ENCODE measurements at places on chromosomes 2 and 18. TPM values are rescaled to one million over a fixed set of nuclear protein-coding genes. Genes with fewer than 3 reads are reported as not detected.

DNA sequence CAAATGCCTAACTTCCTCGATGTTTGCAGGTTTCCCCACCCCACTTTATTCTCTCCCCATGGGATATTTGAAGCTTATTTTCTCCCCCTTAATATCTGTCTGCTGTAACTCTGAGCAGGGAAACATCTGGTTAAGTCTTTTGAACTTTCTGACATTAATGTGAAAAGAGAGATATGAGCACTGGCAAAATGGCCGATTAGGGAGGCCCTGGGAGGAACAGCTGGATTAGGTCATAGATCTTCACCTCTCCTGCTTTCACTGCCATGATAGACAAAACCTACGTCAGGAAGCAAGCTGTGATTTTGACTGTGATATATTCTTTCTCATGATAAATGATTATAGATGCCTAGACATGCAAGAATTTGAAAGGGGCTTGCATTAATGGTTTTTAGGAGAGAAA is 43.6 kb downstream of the LYPD6B start:
- no peak for ATAC-seq

- no peak for ATAC-seq
Observed at GRCh38 chr18:10391506-10391905, 62.9 kb upstream of the APCDD1 start.

DNA sequence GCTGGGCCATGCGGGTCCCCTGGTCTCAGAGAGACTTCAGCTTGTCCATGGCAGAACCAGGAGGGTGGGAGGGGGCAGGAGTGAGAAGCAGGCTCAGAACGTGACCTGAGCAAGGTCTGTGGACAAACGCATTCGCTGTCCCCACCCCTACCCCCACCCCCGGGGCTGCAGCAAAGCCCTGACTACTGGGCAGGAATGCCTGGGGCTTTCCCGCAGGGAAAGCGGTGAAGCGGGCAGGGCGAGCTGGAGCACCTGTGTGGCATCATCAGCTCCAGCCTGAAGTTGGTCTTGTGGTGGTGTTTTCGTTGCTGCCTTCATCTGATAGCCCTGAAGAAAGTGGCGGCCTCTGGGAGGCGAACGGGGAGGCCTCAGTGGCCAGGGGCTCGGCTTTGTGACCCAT is 26.1 kb upstream of the ALKAL2 start:
- ATAC-seq = no peak

- ATAC-seq = no peak
Observed at GRCh38 chr2:10741139-10741538, 19.7 kb downstream of the ATP6V1C2 start.

- ATAC-seq = peak; percentile 49
Observed at GRCh38 chr18:13377496-13377895, 158.9 kb downstream of the LDLRAD4 start.

DNA sequence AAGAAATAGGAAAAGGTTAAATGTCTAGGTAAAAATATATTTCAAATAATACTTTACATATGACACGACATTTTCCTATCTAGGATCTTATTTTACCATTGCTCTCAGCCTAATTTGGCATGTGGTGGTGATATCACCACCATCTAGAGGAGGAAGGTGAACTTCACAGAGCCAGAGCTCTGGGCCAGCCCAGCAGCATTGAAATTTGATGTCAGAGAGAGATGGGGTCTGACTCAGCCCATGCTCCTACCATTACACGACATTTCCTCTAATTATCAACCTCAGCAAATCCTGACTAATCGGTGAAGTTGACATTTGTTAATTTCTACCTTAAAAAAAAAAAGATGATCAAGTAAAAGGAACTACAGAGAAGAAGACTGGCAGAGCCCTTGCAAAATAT is 42.3 kb downstream of the LRRTM4 start:
- no peak for ATAC-seq

DNA sequence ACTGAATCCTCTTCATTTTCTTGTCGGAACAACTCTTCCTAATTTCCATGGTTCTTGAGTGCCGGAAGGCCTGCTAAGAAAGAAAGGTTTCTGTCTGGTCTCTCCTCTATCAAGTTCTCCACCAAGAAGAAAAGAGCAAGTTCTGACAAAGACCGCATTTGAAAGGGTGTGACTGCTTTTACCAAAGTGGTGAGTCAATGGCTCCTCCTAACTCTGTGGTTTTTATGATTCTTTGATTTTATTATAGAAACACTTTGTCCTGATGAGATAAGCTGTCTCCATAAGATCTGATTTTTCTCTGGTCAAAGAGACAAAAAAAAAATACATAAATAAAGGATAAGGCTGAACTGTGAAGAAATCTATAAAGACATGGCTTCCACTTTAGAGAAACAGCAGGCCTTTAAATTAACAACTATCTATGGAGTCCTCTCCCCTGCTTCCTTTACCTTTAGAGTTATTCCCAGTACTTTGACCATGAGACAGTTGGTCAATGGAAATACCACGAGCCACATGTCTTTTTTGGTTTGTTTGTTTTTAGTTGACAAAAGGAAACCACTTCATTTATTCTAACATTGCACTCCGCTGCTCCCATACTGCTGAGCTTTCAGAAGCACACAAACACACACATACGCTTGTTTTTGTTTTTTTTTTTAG is 67.7 kb downstream of the REL start:
- peak; percentile 64 for ATAC-seq

- ATAC-seq = peak; percentile 76
Observed at GRCh38 chr2:636641-637405, 40.4 kb downstream of the TMEM18 start.

DNA sequence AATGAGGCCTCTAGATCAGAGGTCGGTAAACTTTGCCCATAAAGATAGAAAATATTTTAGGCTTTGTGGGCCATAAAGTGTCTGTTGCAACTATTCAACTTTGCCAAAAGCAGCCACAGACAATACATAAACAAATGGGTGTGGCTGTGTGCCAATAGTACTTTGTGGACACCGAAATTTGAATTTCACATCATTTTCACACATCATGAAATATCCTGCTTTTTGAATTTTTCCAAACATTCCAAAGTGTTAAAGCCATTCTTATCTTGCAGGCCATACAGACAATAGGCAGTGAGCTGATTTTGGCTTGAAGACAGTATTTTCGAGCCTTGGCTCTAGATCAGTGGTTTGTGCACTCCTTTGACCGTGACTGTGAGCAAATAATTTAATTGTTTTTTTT is 51.1 kb upstream of the EPC2 start:
- no peak for ATAC-seq

- ATAC-seq = peak; percentile 34
Observed at GRCh38 chr2:229921101-229921891, 513 bp downstream of the TRIP12 start.

GRCh38 chr2:9099341-9099751 is 95.9 kb upstream of the MBOAT2 start:
- ATAC-seq = peak; percentile 76

DNA sequence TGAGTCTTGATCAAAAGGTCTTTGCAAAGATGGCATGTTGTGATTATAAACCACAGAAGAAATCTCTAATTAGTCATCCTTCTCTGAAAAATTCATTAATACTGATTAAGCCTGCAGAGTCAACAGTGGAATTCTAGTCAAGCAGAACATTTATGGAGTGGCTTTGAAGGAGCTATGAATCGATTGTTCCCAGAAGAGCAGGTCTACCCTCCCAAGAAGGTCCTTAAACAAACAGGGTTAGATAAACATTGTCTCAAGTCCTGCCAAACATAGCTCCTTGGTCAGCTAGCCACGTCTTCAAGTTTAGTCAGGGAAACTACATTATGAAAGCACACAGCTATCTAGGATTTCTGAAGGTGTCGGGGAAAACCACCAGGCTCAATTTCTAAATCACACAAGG is 88.9 kb downstream of the ITGA4 start:
- no peak for ATAC-seq

GRCh38 chr18:1062588-1062987 is 157.9 kb downstream of the ADCYAP1 start:
- no peak for ATAC-seq

GRCh38 chr2:33033606-33034081 is 86.9 kb downstream of the LTBP1 start:
- ATAC-seq = no peak

DNA sequence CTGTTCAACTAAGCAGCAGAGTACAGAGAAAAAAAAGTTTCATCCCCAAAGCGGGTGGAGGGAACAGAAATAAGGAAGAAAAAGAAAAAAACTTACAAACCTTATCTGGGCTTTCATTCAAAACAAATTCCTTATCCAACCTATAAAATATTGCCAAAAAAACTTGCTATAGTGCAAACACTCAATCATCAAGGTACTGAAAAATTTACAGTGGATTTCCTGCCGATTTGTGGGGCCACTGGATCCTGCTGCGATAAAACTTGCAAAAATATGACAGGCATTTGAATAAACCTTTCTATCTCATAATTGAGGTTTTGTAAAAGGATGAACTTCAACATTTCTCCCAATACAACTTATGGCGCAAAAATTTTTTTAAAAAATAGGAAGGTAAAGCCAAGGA is 77.0 kb downstream of the ZNF521 start:
- no peak for ATAC-seq

- ATAC-seq = no peak
Observed at GRCh38 chr18:11975723-11976122, 5.6 kb upstream of the IMPA2 start.

- no peak for ATAC-seq
Observed at GRCh38 chr18:6370410-6370809, 44.3 kb downstream of the L3MBTL4 start.

DNA sequence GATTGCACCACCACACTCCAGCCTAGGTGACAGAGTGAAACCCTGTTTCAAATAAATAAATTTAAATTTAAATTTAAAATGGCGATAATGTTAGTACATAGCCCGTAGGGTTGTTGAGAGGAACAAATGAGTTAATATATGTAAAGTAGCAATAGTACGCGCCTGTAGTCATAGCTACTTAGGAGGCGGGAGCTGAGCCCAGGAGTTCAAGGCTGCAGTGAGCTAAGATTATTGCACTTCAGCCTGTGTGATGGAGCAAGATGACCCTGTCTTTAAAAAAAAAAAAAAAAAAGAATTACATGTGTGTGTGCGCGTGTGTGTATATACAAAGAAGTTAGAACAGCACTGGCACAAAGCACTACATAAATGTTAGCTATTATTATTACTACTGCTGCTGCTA is 117.4 kb upstream of the ARL5A start:
- no peak for ATAC-seq

- no peak for ATAC-seq
Observed at GRCh38 chr18:79540904-79541282, 138.7 kb upstream of the CTDP1 start.

DNA sequence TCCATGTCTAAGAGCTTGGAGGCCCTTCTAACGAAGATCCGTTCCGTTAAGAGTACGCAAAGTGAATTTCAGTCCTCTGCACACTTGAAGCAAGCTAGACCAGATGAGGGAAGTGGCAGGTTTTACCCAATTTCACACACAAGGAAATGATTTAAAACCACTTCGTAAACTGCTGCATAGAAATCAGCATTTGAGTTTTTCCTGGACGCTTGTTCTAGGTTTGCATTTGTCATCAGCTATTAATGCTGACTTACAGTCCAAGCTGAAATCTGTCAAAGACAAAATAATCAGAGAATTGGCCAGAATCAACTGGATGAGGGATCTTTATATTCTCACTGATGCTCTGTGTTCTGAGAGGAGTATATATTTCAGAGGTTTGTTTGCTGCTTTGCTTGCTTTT is 117.6 kb upstream of the RASGRP3 start:
- ATAC-seq = no peak

GRCh38 chr2:19801367-19802080 is 100.3 kb downstream of the TTC32 start:
- ATAC-seq = no peak

GRCh38 chr2:54864096-54864495 is 140.6 kb downstream of the EML6 start:
- no peak for ATAC-seq

DNA sequence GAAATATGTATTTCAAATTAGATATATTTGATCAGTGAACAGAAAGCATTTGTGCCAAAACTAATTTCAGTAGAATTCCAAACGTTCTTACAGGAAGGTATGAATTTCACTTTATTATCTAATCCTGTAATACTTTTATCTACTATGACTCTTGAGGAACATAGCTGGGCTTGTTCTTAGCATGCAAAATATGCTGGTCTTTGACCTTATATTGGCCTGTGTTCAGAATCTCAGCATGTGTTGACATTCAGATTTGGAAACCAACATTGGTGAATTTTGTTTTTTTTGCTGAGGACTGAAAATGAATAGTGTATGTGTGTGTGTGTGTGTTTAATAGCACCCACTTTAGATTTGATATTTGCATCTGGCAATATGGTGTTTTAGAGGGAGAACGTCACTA is 112.2 kb downstream of the MEIS1 start:
- no peak for ATAC-seq

DNA sequence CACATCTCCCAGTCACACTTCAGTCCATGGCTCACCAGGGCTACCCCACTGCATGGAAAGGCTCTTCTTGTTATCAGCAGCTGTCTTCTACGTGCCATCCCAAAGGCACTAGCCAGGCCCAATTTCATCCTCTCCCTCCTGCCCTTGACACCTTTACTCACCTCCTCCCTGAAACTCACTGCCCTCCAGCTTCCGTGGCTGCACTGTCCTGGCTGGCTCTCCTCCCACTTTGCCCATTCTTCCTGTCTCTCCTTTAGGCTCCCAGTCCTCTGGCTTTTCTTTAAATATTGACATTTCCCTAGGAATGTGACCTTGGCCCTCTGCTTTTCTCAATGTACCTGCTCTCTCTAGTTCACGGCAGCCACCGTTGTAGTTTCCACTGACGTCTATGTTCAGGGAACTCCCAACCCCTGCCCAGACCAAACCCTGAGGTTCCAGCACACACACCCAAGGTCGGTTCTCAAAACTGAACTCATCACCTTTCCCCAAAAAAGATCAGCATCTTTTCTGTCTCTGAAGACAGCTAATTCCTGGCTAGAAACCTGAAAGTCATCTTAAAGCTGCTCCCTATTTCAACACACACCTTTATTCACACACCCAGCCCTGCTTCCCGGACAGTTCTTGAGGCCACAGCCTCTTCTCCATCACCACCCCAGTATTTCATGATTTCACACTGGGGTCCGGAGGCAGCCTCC is 36.7 kb downstream of the WDFY1 start:
- ATAC-seq = no peak

DNA sequence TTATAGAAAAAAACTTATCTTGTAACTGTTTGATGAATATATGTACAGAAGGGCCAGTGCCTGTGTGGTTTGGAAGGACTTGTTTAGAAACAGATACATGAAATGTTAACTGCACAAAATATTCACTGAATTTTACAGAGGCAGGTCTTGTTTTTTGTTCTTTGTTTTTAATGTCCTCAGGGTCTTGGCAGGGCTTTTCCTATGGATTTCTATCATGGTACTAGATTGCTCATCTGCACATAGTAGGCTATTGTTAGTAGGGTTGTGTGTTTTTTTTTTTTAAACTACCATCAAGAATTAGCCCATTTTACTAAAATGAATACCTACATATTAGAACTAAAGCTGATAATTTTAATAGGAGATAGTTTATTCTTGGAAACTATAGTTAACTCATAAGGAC is 3.5 kb downstream of the CABYR start:
- no peak for ATAC-seq

The GALR1 gene
- not detected for total RNA-seq

The GAREM1 gene
- total RNA-seq = not detected

The FAM124B gene
- 0.37 TPM for total RNA-seq

The CHAC2 gene
- total RNA-seq = 3.3 TPM

The MC4R gene
- not detected for total RNA-seq

The IL1F10 gene
- not detected for total RNA-seq

The RAB6C gene
- not detected for total RNA-seq

The GDF7 gene
- 0.48 TPM for total RNA-seq

The RRM2 gene
- 567 TPM for total RNA-seq

Data from activated T-helper 17 cell treated with anti-CD3 and anti-CD28 coated beads, Interleukin-2, amount 50 U/mL, for 72 hours (primary cell).